ENCODE measurements at places on chromosomes 2 and 18.

DNA sequence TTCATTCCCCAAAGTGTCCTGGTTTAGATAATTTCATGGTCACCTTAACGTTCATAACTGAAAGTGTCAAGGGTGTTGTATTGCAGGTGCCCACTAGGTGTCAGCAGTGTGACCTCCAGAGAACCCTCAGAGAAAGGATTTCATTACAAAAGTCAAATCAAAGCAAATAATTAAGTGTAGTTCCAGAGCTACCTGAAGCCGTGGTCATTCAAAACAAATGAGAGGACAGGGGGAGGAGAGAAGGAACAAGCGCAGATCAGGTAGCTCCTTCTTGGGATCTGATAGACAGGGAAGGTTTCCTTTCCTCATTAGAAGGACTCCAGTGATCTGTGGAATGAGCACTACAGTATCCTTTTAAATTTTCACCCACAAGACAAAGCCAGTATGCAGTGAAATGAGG lies at the start of gene SLC9A4:
Gene SLC9A4 (plus strand): TSS at position 207 of the 400 bp plus-strand sequence. CDS start 534 bp downstream, outside the sequence.
- peak; percentile 27 for DNase-seq

GRCh38 chr2:237314198-237314597 lies 99.8 kb downstream of the COL6A3 start:
- no peak for DNase-seq

- no peak for DNase-seq
Observed at GRCh38 chr2:45567974-45568789, 42.9 kb downstream of the SRBD1 start.

DNA sequence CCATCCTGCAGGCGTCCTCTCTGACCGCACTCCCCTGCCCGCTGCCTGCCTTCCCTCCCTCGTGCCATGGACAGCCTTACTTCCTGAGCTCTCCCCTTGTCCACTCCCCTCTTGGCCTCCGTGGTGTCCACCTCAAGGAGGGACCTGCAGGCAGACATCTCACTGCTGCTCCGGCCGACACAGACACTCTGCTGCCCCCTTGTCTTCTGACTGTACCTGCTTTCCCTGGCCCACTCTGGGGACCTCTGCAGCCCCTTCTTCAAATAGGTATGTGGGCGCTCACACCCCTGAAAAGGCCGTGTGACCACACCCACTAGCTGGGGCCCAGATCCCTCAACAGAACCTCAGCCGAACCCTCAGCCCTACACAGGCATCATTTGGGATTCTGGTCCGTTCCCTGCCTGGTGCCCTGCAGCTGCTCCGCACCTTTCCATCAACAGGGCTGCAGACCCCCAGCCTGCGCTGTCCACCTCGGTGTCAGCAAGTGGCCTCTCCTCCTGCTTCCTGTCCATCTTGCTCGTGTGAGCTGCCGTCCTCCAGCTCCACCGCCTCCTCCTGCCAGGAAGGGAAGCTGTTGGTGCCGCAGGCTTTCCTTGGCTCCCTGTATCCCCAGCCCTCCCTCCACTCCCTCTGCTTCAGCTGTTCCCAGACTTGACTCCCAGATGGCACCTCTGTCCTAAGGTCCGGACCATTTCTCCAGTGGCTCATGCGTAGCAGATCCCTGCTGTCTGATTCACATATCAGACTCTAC lies 94.1 kb downstream of the KLHL29 start:
- no peak for DNase-seq

DNA sequence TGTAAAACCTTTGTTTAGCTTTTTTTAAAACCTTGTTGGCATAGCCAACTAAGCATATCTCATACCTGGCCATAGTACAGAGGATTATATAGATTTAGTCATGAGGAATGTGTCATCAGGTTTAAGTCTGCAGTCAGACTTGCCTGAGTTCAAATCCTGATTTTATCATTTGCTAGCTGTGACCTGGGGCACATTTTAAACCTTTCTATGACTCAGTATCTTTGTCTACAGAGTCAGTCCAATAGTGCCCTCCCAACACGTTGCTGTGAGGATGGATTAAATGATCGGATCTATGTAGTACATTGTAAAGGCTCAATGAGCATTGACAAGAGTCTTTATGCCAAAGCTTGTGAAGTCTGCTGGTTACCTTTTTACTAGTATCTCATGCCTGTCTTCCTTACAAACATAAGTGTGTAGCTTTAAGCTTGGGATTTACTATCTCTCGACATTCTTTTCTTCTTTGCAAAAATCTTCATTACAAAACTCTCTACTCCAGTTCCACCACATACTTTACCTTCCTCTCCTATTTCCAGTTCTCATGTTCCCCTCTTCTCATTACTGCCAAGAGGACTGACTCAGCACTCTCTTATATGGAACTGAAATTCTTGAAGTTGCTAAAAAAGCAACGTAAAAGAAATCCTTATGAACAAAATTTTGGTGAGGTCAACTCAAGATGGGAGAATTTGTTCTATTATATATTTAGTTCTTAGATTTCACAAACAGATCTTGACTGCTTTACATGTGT lies 68.1 kb upstream of the RBMS1 start:
- DNase-seq = no peak

DNA sequence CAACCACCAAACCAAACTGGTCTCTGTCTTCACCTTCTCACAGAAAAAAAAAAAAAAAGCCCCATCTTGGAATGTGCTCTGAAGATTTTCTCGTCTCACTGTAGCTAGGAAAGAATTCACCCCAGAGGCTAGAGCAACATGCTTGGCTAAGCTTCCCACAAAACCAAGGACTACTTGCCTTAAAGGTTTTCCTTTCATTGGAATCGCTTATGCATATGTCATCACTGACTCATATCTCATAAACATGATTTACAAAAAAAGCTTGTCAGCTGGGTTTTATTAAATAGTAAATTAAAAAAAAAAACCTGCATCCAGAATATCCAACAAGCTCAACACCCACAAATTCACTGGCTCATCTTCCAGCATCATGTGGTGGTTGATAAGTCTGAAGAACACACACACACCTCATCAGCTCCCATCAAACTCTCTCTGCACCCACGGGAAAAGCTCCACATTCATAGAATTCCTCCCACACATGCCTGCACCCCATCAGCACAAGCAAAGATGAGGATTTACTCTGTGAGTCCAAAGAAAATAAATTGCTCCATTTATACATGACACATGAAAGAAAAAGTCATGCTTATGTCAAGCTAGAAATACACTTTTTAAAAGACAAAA lies 182.0 kb upstream of the TRIB2 start:
- no peak for DNase-seq

GRCh38 chr2:240503848-240504247 lies 53.9 kb downstream of the ANKMY1 start:
- DNase-seq = no peak

- DNase-seq = no peak
Observed at GRCh38 chr2:84435345-84436025, 23.6 kb downstream of the SUCLG1 start.

DNA sequence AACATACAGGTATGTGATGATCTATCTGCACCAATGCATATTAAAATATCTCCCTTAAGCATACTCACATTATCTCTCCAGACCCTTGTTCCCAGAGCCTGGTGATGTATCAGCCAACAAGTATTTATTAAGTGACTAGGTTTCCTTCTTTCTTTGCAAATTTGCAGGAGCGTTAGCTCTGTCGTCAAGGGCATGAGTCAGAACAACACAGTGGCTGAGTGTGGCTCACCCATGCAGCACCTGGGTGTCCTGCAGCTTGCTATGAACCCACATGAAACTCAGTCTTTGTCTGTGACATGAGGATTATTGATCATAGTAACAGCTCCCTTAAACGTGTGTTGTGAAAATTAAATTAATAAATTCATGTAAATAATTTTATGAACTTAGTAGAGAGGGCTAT lies 96.6 kb downstream of the PIEZO2 start:
- no peak for DNase-seq

GRCh38 chr2:217165547-217165946 lies 305.7 kb upstream of the TNP1 start:
- DNase-seq = no peak

GRCh38 chr2:177015356-177015923 lies 197.2 kb upstream of the HNRNPA3 start:
- DNase-seq = no peak

DNA sequence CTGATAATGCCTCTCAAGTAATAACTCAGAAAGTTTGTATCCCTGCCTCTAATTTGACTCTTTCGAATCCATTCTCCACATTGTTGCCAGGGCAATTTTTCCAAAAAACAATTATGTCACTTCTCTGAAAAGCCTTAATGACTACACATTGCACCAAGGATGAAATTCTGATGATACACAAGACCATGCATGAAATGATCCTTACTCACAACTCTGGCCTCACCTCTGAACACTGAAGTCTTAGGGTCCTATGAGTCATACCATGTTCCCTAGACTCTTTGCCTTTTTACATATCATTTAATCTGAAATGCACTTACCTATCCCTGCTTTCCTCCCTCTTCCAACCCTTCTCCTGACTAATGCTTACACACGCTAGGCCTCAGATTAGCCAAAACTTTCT lies 51.0 kb downstream of the WDPCP start:
- no peak for DNase-seq

- no peak for DNase-seq
Observed at GRCh38 chr2:117614823-117615534, 199.5 kb upstream of the DDX18 start.

DNA sequence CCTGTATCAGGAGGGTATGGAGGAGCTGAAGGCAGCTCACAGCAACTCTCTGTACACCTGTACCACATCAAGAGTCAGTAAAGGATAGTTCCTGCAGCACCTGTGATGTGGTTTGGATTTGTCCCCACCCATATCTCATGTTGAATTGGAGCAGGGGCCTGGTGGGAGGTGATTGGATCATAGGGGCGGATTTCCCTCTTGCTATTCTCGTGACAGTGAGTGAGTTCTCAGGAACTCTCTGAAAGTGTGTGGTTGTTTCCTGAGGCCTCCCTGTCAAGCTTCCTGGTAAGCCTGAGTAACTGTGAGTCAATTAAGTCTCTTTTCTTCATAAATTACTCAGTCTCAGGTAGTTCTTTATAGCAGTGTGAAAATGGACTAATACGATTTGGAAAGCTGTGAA lies 28.9 kb downstream of the OSBPL1A start:
- peak; percentile 64 for DNase-seq

DNA sequence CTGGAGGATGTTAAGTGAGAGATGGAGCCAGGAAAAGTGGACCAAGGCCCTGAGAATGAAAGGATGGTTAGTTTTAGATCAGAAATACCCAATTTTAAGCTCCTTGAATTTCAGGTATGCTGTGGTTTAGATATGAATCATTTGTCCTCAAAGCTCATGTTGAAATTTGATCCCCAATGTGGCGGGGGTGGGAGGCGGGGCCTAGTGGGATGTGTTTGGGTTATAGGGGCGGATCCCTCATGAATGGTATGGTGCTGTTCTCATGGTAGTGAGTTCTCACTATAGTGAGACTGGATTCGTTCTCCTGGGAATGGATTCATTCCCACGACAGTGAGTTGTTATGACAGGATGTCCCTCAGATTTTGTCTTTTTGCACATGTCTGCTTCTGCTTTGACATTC lies 11.4 kb downstream of the MYO5B start:
- no peak for DNase-seq

DNA sequence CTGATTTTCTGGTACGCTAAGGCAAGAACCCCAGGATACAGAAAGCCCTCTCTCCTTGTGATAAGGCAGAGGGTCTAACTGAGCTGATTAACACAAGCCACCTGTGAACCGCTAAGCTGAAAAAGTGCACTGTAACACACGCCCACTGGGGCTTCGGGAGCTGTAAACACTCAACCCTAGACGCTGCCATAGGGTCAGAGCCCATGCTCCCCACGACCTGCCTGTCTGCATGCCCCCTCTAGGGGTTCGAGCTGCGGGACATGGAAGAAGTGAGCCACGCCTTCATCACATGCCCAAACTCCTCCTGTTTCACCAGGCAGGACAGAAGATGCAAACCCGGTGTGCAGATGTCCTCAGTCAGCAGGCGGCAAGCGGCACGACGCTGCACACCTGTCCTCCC lies 173.9 kb upstream of the RAB12 start:
- no peak for DNase-seq

DNA sequence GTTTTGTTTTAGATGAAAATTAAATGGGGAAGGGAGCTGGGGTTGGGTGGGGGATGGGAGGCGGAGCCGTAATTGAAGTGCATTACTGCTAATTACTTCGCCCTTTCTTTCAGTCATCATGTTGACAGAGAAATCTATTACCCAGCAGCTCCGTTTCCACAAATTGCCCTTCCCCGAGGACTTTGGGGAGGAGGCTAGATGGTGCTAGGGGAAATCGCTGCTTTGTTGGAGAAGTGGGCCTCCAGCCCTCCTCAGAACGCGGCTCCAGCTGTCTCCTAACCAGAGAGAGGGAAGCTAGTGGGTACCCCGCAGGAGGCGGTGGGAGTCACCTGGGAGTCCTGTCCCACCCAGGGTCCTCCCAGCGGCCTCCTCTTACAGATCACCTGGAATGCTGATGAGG lies 130.9 kb upstream of the MYCN start:
- DNase-seq = no peak

DNA sequence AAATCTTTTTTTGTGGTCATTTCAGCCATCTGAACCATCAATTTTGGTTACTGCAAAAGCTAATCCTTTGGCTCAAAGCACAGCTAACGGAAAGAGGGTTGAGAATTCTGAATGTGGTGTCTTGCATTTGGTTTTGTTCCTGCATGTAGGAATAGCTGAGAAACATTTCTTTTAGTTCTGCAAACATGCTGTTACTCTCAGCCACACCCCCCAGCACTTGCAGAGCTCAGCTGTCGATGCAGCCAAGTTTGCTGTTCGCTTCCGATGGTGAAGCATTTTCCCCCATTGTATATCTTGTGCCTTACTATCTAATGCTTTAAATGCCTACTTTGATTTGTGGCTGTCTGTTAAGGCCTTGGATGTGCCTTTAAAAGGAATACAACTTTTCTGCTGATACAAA lies 294.9 kb upstream of the FANCL start:
- no peak for DNase-seq

- DNase-seq = no peak
Observed at GRCh38 chr18:73509460-73509859, 638.2 kb downstream of the FBXO15 start.
